Esophagus (tissue), 2 donors: ENCODE measurements at places on chromosomes 12 and 14. TPM values are rescaled to one million over a fixed set of nuclear protein-coding genes. Genes with fewer than 3 reads are reported as not detected.

Gene AGAP2
- 0.94 TPM for polyA plus RNA-seq

Gene PTHLH
- polyA plus RNA-seq, result 6.8 TPM

Gene CCDC197
- not detected for polyA plus RNA-seq

Gene FGD6
- 2.2 TPM for polyA plus RNA-seq

Gene AQP2
- polyA plus RNA-seq, result not detected

Gene TXNDC16
- polyA plus RNA-seq, result 1.9 TPM

Gene ETFBKMT
- 0.84 TPM for polyA plus RNA-seq
